Stomach (tissue), 19 donors: ENCODE measurements at places on chromosomes 7 and 10. TPM values are rescaled to one million over a fixed set of nuclear protein-coding genes. Genes with fewer than 3 reads are reported as not detected.

DNA sequence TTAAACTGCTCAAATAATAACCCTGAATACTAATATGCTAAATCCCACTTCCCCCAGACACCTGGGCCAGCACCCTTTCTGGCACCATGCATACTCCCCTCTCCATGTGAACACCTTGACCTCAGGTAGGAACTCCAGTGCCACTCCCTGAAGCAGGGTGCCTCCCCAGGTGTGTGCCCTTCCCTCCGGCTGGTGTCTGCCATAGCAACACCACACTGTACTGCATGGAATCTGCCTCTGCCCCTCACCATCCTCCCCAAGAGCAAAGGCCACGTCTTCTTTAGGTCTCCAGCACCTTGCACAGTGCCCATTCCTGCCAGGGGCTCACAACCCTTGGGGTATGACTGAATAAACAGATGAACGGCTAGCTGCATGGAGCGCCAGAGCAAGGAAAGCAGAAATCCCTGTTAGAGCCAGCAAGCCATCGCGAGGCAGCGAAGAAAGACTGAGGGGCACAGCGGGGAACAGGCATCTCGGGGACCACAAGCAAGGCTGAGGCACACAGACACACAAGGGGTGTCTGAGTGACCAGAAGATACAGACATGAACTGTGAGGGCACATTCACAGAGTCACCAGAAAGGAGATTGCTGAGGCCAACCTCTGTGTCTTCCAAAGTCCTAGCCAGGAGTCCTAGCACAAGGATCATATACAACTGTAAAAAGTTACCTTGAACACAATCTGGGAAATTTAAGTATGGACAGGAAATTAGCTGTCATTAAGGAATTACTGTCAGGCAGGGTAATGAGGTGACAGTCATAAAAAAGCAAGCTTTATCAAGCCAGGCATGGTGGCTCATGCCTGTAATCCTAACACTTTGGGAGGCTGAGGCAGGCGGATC lies 25.7 kb downstream of the COBL start:
- peaks cover 41% of the 10 kb centered on the region for H3K4me1 ChIP-seq
- no peaks in the 10 kb centered on the region for H3K36me3 ChIP-seq
- no peak overlapping the region for H3K4me3 ChIP-seq

GRCh38 chr10:42940487-42941294 lies 136.2 kb upstream of the RET start:
- no peak overlapping the region for H3K4me3 ChIP-seq
- DNase-seq: no peak
- H3K27ac ChIP-seq: no peak overlapping the region

- DNase-seq: no peak
- H3K27me3 ChIP-seq: no peaks in the 10 kb centered on the region
- H3K36me3 ChIP-seq: no peaks in the 10 kb centered on the region
- H3K4me1 ChIP-seq: no peaks in the 10 kb centered on the region
- H3K4me3 ChIP-seq: no peak overlapping the region
Measured at GRCh38 chr10:107834706-107835105, 670.2 kb upstream of the SORCS1 start.

Gene H2BK1
- total RNA-seq: not detected

Gene RNF32
- 1.5 TPM for total RNA-seq
